Substantia nigra (tissue), 51 donors: ENCODE measurements at places on chromosomes 12 and 14.

DNA sequence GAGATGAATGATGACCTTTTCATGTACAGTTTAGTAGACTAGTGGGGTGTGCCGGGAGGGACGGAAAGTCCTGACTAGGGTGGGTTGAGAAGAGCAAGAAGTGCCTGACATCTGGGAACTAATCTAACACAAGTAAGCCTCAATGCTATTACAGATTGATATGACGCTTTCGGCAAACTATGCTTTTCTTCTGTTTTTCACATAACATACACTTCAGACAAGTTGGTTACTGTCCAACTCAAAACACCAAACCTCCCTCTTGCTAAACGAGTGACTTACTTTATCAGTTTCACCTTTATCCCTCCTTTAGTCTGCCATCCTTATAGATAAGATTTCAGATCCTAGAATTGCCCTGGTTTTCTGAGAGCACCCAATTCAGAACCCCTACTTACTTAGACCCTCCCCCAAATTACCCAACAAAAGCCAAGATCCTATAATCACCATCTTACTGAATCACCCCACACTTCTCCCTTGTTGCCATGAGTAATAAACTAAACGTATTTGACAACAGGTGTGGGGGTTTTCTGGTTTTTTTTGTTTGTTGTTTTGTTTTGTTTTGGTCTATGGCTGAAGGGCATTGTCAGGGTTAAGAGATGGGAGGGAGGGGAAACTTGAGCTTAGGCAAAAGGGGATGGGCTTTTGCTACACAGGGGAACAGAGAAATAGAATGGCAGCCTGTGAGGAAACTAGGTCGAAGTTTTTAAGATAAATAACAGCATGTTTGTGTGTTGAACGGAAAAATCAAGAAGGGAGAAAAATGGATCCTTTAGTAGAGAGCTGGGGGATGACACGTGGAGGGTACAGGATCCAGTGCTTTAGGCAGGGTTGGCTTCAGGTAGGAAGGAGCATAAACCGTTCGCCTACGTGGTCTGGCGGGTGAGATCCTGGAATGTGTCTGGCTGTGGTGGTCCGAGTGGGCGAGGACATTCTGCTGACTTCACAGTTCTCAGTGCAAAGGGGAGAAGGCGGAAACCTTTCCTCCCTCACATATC, 6.1 kb upstream of the PSMA3 start:
- DNase-seq: no peak

DNA sequence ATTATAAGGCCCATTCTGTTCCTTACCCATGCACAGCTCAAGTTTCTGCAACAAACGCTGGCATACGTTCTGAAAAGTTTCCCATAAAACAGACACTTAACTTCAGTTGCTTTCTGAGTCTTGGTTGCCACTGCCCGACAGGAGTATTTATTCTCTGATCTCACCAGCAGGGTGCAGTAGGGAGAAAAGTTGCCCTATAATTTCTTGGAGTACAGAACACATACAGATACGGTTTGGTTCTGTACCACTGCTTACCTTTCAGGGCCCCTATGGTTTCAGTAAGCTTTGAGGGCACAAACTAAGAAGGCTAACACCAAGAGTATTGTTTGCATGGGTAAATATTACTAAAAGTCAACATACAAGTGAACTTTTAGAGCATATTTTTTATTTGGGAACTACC, 77.9 kb downstream of the SPATA7 start:
- DNase-seq: no peak

GRCh38 chr12:90004319-90005074, 295.9 kb upstream of the ATP2B1 start:
- no peak for DNase-seq

GRCh38 chr12:58034712-58035111, 93.3 kb downstream of the ATP23 start:
- no peak for DNase-seq

DNA sequence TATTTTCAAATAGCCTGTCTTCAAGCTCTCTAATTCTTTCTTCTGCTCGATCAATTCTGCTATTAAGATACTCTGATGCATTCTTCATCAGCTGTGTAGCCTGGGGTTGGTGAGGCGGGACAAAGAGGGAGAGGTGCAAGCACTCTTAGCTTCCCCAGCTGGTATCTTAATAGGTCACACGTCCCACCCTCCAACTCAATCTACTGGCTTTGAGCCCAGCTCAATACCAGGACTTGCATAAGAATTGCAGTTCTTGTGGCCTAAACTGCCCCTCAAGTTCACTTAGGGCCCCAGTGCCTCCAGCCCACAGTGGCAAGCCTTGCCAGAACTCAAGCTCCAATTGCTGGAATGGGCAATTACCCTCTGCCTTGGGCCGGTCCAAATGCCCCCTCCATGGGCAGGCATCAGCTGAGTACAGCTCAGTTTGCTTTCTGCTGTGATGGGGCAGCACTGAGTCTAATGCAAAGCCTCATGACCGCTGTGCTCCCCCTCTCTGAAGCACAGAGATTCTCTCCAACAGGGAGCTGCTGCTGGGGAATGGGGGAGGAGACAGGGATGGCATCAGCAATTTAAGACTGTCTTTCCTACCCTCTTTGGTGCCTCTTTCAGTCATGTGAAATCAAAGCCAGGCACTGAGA, 5.6 kb upstream of the SPATA7 start:
- DNase-seq: no peak

GRCh38 chr14:83461521-83461920, 1927.9 kb upstream of the SEL1L start:
- DNase-seq: no peak

DNA sequence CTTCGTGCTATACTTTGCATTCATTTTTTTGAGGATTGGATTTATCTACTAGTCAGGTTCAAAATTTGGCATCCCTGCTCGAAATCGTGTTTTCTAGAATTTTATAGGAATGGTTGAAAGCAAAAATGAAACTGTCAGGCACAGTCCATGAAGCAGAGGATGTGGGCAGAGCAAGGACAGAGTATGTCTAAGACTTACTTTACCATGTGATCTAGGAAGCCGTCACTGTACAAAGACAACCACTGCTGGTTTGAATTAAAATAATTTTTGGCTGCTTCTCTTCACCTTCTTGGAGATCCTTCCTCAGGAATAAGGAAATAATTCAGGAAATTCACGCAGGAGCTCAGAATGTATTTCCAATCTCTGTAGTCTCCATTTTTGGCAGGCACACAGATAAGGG, 31.6 kb upstream of the SGPP1 start:
- no peak for DNase-seq

GRCh38 chr14:21268617-21269251, 508 bp downstream of the HNRNPC start:
- DNase-seq: no peak

DNA sequence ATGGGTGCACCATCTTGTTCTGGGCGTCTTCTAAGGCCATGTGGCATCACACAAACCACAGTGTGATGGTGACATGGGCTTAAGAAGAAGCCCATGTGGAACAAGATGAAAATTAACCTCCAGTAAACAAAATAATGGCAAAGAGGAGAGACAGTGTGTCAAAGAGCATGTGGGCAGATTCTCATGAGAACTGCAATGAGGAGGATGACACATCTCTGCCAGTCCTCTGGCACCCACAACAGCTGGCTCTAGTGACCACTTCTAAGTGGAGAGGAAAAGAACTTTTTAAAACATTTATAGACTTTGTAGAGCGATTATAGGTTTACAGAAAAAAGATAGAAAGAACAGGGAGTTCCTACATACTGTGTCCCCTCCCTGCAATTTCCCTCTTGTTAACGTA, 401.4 kb downstream of the ATP23 start:
- no peak for DNase-seq

DNA sequence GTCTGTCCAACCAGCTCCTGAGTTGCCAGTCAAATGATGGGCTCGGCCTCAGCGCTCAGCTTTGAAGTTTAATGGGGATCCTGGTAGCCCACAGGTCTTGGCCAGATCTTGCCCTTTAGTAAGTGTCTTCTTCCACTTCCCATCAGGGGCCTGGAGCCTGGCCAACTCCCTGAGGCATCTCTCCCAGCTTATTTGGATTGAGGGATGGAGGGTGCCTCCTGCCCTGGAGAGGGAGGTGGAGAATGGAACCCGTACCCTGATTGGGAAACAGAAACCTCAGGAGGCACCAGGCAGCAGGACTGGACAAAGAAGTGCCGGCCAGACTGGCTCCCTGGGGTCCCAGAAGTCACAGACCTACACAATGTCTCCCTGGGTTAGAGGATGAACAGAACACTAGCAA, 40.5 kb upstream of the LTBP2 start:
- DNase-seq: no peak

DNA sequence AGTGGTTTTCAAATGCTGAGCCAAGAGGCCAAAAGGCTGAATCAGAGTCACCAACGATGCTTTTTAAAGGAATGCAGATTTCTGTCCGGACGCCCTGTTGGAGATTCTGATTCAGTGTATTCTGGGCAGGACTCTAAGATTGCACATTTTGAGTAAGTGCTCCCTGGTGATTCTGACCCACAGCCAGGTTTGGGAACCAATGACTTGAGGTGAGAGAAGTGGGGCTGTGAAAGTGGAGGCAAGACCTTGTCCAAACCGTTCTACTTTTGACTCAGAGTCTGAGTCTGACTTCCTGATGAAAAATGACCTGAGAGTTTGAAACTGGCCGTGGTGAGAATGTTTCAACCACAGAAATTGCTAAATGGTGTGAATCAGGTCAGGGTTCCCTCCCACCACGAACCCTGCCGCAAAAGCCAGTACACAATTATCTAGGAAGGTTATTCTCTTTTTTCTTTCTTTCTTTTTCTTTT, 90.2 kb downstream of the NTN4 start:
- no peak for DNase-seq

GRCh38 chr14:72906316-72906715, 12.4 kb upstream of the DPF3 start:
- no peak for DNase-seq

DNA sequence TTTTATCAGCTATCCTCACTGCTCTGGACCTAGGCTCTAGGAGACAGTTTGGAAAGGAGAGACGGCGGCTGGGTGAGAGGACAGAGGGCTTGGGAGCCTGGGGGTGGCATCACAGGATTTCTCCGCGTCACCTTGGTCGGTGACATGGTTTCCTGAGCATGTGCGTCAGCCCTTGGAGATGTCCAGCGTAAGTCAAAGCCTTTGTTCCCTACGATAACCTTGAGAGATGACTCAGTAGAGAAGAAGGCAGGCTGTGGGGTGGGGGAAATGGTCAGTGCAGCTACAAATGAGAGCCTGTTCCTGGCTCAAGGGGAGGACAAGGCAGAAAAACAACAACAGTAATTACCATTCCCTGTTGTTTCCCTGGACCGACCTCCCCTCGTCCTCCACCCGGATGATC, 90.2 kb upstream of the TBX3 start:
- no peak for DNase-seq

GRCh38 chr12:19539071-19539470, 99.8 kb downstream of the AEBP2 start:
- DNase-seq: no peak

DNA sequence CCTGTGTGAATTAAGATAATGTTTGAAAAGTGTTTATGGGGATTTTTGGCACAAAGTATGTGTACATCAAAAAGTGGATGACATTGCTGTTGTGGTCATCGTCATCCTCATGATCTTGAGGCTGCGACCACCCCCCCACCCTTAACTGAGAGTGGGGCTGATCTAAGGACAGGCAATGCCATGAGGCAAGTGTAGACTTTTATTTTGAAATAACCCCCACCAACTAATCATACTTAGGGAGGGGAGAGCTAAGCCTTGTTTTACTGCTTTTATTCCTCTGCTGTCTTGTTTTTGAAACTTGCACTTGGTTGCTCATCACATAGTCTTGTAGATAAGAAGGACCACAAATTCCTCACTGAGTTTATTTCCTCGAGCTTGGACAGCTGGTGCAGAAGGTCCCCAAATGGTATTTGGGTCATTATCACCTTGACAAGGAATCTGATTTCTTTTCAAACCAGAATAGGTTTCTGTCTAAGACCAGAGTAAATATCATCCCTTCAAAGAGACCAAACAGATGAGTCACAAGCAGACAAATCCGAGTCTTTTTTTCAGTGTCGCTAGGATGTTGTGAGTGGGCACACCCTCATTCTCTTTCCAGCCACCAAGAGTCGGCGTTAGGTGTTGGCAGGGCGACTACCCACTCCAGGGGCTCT, 23.9 kb upstream of the SMOC1 start:
- DNase-seq: no peak

GRCh38 chr12:52522346-52523011, 2.3 kb upstream of the KRT5 start:
- DNase-seq: no peak

- DNase-seq: no peak
Observed at GRCh38 chr14:106605548-106606448, 1079.4 kb downstream of the TMEM121 start.

- DNase-seq: no peak
Observed at GRCh38 chr12:122366685-122367475, 55.6 kb downstream of the CLIP1 start.

- DNase-seq: no peak
Observed at GRCh38 chr12:3732901-3733300, 20.0 kb downstream of the CRACR2A start.

DNA sequence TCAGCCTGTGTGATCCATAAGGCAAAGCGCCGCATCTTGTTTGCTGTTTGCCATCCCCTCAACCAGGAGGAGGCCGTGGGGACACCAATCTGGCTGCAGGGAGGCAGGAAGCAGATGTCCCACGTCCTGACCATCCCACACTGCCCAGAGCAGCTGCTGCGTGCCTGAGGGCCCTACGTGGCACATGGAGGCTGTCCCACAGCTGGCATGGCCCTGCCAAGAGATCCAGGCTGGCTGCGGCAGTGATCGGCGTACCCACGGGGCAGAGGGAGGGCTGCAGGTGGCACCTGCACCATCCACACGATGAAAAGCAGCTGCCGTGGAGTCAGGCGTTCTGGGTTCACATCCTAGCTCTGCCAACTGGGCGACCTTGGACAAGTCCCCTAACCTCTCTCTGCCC, 42.0 kb downstream of the NCOR2 start:
- DNase-seq: peak; percentile 37

DNA sequence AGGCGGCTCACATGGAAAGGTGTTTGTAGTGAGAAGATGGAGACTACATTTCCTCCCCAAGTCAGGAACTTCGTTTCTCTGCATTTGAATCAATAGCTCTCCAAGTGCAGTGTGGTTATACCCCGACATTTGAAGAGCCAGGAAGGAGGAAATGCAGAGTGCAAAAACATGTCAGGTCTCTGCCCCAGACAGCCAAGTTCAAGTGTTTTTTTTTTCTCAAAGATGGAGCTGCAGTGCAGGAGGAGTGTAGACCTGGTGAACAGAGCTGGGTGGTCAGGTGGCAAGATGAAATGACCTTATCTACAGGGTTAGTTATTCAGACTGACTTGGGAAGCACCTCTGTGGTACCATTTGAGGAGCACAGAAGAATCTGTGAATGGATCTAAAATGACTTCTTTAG, 21.3 kb downstream of the MLXIP start:
- DNase-seq: no peak

DNA sequence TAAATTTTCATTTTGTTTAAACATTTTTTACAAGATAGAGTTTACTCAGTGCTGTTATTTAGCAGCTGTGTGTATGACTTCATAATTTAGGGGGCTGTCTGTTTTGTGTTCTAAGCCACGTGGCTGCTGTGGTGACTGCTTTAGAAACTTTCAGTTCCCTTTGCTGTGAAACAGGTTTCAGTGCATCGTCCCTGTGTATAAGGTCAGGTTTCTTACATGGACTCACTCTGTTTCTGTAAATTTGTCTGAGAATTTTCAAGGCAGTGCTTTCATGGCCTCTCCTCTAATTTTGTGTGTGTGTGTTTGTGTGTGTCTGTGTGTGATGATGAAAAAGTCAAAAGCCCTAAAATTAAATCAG, 32.4 kb downstream of the BICD1 start:
- DNase-seq: no peak
